ENCODE measurements at places on chromosomes 5 and 9.

DNA sequence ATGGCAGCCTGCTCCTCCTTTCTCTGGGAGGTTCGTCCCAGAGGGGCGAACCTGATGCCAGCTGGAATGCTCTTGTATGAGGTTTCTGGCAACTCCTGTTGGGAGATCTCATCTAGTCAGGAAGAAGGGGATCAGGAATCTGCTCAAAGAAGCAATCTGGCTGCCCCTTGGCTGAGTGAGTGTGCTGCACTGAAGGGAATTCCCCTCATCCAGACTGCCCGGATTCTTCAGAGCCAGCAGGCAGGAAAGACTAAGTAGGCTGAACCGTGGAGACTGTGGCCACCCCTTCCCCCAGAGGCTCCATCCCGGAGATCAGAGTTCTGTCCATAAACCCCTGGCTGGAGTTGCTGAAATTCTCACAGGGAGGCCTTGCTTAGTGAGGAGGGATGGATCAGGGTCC, 476.0 kb downstream of the CSNK1G3 start:
- DNase-seq = peak; percentile 47

DNA sequence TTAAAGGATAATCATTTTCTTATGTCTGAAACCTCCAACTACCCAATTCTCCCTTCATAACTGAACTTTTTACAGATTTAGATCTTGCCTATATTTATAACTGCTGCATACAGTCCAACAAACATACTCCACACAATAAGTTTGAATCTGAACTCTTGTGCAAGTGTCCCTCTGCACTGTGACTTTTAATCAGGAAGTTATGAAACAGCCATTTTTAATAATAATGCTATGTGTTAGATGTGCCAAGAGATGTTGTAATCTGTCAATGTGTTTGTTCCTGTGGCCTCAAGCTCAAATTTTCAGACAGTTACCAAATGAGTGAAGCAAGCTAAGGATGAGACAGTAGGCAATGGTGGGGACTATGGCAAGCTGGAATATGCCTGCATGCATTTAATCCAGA, 57.6 kb upstream of the MTAP start:
- no peak for DNase-seq

DNA sequence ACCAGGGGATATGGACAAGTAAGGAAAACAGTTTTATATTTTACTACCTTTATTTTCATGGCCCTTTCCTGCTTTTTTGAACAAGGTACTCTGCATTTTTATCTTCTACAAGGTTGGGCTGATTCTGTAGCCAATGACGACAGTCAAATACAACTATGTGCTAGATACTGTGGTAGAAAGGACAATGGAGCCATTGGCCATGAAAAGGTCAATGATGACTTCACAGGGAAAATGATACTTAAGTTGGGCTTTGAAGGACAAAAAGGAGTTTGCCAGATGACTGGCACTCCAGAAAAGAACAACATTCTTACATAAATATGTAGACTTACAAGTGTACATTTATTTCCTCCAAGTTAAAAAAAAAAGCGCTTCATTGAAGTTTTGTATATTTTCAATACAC, 663 bp downstream of the INSL6 start:
- no peak for DNase-seq

GRCh38 chr5:156295431-156295830, 31.5 kb upstream of the SGCD start:
- no peak for DNase-seq

- DNase-seq = peak; percentile 58
These were observed 26.6 kb upstream of the ATP6V1G1 start for GRCh38 chr9:114560956-114561355.

DNA sequence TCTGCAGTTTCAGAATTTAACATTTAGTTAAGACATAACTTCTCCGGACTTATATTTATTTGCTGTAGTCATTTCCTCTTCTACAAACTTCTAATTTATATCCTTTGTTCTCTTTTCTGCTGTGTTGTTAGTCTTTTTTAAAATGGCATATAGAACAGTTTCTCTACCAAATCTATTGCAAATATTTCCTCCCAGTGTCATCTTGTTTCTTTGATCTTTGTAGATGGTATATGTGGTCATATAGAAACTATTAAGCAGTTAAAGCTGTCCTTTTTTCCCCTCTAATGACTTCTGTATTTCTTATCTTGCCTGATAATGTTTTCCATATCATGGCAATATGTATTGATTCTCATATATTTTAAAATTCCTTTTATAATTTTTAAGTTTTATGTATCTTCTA, 264.5 kb downstream of the MCTP1 start:
- DNase-seq = no peak

GRCh38 chr5:1490376-1490775, 33.4 kb downstream of the LPCAT1 start:
- DNase-seq = no peak

DNA sequence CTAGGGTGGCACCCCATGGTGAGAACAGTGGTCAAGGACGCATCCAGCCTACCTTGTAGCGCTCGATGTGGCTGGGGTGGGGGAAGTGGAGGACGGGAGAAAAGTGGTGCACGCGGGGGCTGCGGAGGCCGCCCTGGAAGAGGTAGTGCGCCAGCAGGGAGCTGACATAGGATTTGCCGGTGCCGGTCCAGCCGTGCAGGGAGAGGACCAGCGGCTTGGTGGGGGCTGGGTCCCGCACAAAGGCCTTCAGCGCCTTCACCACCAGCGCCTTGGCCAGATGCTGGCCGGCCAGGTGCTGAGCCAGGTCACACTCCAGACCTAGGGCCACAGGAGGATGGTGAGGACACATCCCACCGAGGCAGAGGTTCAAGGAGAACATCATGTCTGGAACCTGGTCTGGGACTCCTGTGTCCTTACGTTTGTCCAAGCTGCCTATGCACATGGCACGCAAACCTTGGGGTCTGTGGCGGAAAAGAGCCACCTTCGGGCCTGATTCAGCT, 797 bp downstream of the TOR2A start:
- DNase-seq = no peak

GRCh38 chr9:38333047-38333446, 59.5 kb upstream of the ALDH1B1 start:
- peak; percentile 19 for DNase-seq

DNA sequence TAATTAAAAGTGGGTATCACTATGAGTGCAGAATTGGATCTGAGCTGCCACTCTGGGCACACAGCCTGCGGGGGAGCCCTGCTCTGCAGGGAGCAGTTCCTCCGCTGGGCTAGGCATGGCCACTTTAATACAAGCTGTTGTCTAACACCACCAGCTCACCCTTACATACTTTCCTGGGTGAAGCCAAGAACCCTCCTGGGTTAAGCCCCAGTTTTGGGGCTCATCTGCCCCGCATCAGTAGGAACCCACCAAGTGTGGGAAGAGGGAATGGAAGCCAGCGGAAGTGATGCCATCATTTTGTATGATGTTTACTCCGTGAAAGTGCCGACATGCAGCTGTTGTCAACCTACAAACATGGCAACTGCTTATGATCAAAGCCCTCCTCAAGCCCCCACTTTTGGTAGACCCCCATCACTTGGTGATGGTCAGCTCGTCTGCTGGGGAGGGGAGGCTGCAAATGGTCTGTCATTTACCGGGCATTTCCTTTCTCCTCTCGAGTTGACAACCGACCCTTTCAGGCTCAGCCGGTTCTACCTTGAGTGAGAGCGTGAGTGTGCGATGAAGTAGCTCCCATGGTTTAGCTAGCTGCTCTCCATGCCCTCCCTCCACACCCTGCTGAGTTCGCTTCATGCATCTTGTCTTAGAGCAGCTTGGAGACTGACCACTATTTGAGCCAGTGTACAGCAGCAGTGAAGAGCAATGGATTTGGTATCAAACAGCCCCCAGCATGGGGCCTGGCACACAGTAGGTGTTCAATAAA, 95.3 kb upstream of the IER5L start:
- DNase-seq = no peak

DNA sequence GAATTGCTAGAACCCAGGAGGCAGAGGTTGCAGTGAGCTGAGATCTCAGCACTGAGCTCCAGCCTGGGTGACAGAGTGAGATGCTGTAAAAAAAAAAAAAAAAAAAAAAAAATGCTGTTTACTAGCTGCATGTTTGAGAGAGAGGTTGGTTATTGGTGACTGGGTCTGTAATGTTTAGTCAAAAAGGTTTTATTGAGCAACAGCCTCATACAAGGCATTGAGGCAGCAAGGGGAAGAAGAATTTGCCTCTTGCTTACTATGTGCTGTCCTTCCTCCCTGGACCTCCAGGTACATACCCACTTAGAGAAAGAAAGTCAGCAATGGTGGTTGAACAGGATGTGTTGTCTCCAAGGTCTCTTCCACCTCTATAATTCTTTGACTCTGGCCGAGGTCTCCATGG, 140.7 kb upstream of the SPRY4 start:
- no peak for DNase-seq

GRCh38 chr5:86118542-86118941, 499.2 kb upstream of the COX7C start:
- DNase-seq = no peak

DNA sequence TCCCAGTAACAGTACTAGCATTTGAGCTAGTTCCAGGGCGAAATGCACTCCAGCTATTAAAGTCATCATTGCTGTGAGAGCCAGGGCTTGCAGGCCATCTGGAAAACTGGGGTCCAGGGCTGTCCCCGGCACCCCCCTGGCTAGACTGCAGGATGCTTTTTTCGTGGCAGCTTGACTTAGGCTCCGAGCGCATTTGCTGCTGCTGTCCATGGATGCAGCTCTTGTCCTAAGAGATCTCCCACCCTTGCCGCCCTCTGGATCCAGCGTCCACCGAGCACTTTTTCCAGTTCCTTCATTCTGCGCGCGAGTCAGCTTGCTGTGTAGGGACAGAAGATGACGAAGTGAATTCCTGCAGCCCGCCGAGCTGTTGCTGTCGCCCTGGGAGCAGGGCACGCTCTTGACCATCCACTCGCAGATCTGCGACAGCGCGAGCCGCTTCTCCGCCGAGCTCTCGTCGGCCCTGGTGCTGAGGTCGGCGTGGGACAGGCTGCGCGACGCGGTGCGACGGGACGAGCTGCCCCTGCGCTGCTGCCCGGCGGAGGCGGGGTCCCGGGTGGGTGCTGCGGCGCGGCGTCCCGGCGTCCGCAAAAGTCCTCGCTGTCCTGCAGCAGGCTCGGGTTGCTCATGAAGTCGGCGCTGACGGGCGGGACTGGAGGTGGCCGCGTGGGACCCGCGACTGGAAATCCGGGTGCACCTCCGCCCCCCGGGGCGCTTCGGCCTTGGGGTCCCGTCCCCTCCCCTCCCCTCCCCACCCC, 30.7 kb downstream of the OR2V1 start:
- peak; percentile 7 for DNase-seq

DNA sequence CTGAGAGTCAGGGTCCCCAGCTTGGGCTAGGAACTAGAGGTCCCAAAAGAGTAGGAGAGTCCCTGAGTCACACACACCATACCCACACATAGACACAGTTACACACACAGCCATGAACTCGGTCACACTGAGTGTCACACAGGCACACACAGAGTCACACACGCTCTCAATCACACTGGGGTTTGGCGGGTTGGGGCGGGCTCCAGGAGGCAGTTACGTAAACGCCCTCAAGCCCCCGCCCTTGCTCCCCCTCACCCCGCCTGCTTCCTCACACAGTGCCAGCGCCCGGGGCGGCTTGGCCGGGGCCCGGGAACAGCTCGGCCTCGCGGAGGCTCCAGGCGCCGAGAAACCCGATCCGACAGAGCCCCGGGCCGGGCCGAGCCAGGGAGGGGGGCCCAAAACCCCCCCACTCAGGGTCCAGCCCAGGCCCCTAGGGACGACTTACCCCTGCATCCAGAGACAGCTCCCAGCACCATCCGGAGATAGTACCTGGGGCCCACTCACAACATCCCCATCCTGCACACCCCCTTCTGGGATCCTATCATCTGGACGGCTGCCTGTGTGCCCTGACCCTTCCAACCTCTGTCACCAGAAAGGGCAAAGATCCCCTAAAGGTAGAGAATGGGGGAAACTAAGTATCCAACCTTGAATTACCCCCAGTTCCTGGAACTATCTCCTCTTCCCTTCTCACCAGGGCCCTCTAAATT, 3.5 kb upstream of the CNTFR start:
- DNase-seq = no peak

DNA sequence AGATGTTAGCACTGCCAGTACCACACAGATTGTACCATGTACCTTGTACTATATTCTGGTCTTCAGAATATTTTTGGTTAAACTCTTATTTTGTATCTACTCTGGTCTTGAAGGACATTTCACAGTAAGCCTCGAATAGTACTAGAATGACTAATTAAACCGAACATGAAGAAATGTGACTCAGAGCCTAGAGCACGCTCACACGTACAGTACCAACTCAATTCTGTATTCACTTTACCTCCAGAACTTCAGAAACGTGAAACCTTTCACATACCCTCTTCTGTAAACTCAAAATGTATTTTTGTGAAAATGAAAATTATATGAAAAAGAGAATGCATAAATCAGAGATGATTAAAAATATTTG, 112.8 kb downstream of the MVB12B start:
- DNase-seq = peak; percentile 47

DNA sequence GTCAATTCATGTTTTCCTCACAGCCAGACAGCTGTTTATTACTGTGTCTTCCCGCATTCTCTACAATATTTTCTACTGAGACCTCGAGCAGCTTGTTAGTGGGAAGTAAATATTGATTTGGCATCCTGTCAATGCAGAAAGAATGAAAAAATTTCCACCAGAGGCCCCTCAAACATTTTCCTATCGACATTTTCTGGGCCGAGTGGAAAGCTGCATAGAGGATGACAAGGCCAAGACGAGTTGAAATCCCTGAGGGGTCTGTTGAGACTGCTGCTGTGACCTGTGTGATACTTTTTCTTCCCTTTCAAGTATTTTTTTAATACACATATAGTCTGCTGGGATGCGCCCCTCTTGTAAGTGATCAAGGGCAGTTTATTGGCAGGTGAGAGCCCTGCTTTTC, 91.4 kb upstream of the SH3GL2 start:
- DNase-seq = no peak

DNA sequence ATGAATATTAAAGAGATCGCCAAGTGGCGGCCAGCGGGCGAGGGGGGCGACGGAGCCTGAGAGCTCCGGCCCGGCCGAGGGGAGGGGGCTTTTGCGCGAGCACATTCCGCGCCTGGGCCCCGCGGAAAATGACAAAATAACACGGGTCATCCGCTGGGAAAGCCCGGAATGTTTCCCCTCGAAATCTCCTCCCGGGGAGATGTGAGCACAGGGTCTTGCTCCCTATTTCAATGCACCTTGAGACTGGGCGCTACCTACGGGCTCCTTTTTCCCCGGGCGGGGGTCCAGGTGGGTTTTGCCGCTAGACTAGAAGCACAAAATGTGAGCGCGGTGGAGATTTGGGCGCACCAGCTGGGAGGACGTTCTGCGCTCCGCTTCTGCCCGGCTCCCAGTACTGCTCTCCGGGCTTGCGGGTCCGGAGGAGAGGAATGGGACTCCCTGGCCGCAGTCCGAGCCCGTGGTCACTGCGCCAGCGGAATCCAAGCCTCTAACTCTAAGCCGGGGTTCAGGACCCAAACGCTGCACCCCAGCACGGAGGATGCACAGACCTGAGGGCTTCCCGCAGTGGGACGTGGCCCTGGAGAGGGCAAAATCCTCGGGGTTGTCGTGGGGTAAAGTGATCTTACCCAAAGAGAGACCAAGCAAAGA, 2.8 kb upstream of the PRDM12 start:
- DNase-seq = no peak

- DNase-seq = peak; percentile 44
These were observed 17.7 kb upstream of the RNF180 start for GRCh38 chr5:64147849-64148441.
